Activated CD8-positive, alpha-beta memory T cell treated with anti-CD3 and anti-CD28 coated beads for 48 hours (primary cell): ENCODE measurements at places on chromosomes 16 and 17.

DNA sequence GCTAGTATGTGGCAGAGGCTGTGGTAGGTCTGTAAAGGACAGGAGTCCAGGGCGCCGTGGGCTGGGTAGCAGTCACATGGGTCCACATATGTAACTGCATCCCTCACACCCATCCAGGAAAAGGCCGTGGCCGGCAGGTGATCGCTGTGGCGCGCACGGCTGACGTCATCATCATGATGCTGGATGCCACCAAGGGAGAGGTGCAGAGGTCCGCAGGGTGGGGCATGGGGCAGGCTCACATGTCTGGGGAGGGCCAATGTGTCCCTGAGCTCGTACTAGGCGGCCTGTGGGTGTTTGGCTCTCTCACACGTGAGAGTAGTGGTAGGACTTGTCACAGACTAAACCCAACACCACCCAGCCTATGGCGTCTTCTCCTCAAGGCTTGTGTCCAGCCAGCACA lies 9.0 kb upstream of the MYO15A start:
- no peak for DNase-seq

DNA sequence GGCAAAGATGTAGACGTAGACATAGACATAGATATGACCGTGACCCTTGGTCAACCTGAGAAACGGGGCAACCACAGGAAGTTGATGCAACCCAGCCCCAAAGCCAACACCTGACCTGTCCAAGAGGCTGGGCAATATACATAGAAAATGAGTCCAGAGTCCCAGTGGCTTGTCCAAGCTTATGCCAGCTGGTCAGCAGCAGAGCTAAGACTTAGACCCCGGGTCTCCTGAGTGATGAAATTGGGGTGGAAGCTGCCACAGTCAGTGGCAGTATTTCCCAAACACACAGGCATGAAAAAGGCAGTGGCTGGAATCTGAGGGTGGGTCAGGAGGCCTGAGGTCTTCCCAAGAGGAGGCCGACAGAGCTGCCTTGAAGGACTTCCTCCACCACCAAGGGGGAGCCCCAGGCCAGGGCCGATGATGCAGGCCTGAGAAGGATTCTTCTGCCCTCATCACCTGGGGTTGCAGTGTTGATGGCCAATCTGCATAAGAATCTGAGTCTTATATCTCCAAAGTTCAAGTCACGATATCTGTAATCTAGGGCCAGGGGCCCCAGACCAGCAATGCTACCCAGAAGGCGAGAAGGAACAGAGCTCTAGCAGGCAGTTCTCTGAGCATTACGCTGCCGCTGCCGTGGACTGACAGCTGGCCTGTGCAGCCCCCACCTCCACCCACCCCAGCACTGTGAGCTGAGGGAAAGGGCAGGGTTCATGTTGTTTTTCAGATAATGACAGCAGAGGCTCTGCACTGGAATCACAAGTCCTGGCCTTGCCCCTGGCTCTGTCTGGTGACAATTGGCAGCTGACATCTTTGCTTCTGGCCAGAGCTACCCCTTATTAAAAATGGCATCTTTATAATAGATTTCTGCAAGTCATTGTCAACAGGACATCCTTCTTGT lies 72.7 kb downstream of the GNAO1 start:
- DNase-seq: no peak

GRCh38 chr16:75048054-75048453 lies 49.2 kb downstream of the ZNRF1 start:
- DNase-seq: no peak

DNA sequence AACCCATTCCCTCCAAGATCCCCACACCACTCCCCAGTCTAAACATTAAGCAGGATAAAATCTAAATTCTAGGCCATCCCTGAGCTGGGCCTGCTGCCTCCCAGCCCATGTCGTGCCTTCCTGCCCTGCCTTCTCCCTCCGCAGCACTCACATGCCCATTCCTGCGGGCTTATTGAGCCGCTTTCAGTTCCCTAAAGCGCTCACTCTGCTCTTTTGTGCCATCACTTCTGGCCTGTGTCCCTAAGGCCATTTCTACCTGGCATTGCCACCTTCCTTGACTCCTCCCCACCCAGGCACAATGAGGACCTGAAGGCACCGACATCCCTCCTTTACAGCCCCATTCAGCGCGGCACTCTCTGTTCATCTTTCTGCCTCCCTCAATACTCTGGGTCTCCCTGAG lies 13.0 kb upstream of the RAB5C start:
- DNase-seq: no peak

- no peak for DNase-seq
Observed at GRCh38 chr16:9713156-9713555, 469.1 kb downstream of the GRIN2A start.

DNA sequence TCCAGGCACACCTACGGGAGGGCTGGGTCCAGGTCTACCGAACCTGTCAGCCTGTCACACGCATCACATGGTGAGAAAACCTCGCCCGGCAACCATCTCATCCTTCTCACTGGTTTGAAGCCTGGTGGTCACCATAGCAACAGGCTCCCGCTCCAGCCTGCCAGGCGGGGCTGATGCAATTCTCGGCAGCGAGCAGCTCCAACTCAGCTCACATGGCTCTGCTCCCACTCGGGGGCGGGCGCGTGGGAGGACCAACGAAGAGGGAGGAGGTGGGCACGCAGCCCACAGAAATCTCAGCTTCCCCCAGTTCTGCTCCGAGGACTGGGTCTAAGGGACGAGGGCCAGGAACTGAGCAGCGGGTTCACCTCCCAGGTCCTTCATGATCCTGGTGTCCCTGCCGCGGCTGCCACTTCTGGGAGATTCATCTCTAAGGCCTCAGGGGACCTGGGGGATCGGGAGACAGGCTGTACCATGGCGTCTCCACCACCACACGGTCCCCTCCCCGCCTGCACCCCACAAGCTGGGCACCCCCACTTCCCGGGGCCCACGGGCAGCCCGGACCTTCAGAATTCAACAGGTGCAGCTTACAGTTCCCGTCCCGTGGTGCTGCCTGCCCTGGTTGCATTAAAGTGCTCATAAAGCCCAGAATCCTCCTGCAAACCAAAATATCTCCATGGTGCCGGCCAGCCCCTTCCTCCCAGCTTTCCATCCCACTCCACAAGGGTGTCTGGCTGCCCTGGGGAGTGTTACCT lies 25.8 kb downstream of the ABR start:
- DNase-seq: no peak
